ENCODE measurements at places on chromosomes 7 and 10. TPM values are rescaled to one million over a fixed set of nuclear protein-coding genes. Genes with fewer than 3 reads are reported as not detected.
A peak's percentile ranks its signal among the peaks of the same experiment; 100 is the strongest.

DNA sequence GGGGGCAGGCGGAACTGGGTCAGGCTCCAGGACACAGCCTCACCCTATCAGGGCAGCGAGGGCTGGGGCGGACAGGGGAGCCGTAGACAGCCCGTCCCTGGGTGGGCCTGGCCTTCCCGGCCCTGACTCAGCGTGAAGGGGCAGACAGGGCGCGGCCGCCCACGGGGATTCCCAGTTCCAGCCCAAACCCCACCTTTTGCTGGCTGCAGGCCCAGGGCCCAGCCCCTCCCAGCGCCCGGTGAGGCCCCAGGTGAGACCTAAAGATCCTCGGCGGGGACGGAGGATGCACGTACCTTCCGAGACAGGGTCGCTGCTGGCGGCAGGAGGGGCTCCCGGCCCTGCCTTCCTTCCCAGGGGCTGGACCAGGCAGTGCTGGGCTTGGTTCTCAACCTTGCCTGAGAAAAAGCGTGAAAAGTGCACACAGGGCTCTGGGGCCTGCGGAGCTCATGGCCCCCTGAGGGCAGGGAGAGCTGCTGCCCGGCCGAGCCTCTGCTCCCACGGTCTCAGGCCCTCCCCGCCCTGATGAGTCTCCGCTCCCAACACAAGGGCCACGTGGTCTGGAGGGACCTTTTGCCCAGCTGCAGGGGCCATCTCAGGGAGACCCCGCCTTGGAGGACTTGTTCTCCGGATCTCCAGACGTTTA is 43.9 kb upstream of the DNAJB6 start:
- DNase-seq = no peak

The OR2A5 gene
- not detected for total RNA-seq

GRCh38 chr7:81120803-81121202 is 202.0 kb upstream of the SEMA3C start:
- DNase-seq = no peak

GRCh38 chr10:96919785-96920430 is 87.8 kb downstream of the LCOR start:
- DNase-seq = no peak

The ITGB8 gene
- 8.5 TPM for total RNA-seq

DNA sequence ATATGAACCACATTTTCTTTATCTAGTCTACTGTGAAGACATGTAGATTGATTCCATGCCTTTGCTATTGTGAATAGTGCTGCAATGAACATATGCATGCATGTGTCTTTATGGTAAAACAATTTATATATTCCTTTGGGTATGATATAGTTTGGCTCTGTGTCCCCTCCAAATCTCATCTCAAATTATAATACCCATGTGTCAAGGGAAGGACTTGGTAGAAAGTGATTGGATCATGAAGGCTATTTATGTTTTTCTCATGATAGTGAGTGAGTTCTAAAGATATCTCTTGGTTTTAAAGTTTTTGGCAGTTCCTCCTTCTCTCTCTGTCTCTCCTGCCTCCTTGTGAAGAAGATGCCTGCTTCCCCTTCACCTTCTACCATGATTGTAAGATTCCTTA is 248.7 kb downstream of the GPR37 start:
- no peak for DNase-seq

DNA sequence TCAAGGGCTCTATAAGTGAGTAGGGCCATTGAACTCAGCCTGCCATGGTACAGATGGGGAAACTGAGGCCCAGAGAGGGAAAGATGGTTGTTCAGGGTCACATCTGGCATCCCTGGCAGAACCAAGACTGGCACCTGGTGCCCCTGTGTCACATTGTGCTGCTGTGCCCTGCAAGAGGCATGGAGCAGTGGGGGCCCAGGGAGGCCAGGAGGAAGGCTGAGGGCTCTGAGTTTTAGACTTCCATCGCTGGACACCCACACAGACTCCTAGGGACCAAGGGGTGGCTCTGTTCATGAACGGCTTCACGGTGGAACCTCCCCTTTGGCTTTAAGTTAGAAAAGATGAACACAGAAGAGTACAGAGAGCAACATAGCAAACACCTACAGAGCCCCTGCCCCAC is 66.7 kb upstream of the AQP1 start:
- DNase-seq = no peak

The OR2A12 gene
- not detected for total RNA-seq

The ADGRA1 gene
- total RNA-seq = not detected

DNA sequence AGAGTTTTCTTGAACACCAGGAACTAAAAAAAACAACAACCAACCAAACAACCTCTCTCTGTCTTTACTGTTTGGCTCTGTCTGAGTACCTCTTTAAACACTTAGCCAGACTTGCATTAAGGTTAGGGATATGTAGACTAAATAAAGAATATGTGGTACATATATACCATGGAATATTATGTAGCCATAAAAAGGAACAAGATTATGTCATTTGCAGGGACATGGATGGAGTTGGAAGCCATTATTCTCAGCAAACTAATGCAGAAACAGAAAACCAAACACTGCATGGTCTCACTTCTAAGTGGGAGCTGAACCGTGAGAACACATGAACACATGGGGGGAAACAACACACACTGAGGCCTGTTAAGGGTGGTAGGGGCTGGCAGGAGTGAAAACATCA is 116.0 kb upstream of the ANTXRL start:
- DNase-seq = no peak

- peak; percentile 20 for DNase-seq
These were observed 357.2 kb downstream of the LRMDA start for GRCh38 chr10:75788394-75789205.

- DNase-seq = peak; percentile 73
These were observed 109.6 kb upstream of the MTPN start for GRCh38 chr7:136086712-136087111.

DNA sequence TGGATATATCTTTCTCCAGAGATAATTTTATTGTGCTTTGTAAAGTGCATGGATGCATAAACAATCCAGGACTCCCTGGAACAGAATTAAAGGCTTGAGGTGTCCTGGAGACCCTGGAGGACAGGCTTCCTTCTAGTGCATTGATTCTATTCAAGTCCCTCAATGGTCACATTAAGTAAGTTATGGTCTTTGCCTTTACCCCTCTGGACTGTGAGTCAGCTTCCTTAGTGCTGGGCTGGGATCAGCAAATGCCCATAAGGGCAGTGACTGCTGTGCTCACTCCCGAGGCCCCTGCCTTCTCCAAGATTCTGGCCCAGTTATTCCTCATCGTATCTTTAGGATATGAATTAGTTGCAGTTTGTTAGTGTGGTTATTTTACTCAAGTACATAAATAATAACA is 178.7 kb upstream of the PRSS58 start:
- DNase-seq = peak; percentile 66

All from dermis blood vessel endothelial cell (primary cell).